ENCODE measurements at places on chromosomes 3 and 15.

- DNase-seq = no peak
Observed at GRCh38 chr15:67174446-67174845, 80.0 kb downstream of the AAGAB start.

- no peak for DNase-seq
Observed at GRCh38 chr3:151169262-151169947, 33.6 kb downstream of the GPR171 start.

DNA sequence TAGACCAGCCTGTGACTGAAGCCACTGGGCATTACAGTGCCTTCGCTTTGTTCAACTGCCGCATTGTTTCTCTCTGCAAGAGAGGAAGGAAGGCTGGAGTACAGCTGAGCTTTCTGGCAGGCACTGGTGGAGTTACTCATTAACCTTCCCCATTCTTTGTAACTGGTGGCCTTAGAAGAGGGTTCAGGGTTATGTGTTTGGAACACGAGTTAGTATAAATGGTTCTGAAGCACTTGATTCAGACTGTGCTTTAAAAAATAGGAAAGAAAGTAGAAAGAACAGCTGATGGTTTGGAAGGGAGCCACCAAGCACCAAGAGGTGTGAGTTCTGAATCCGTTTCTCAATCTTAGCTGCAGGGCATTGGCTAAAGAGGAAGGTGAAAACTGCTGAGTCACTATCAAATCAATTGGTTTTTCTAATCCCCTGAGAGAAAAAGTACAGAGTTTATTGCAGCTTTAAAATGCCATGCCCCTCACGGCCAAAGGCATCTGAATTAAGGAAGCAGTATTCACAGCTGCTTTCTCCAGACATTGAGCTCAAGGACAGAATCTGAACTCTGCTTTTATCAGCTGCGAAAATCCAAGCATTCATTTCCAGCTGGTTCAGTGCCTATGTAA lies 3.6 kb downstream of the HGD start:
- DNase-seq = no peak

DNA sequence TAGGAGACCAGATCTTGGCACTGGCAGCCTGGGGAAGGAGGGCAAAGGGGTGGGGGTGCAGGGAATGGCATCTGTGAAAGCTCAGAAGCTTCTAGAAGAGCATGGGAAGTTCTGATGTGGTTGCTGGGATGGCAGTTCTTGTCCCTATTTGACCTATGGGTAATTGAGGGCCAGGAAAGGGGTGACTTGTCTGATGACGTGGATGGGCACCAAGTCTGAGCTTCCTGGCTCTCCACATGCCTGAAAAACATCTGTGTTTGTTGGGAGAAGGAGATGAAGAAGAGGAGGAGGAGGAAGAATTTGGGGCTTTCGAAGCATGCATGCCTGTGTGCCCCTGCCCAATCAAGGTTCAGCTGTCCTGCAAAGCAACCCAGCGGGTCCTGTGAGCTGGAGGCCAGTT lies 158.8 kb downstream of the SMAD6 start:
- no peak for DNase-seq

DNA sequence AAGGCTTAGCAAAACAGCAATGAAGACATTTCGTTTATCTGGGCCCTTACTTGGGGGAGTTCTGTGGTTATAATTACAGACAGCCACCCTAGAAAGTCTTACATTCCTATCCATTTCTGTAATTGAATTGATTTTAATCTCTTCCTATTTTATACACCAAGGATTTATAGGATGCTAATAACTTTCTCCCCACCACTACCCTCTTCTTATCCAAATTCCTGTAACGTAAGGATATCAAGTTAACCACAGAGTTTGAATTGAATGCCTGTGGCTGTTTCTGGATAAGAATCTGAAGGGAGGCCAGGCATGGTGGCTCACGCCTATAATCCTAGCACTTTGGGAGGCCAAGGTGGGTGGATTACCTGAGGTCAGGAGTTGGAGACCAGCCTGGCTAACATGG lies 78.6 kb downstream of the MLH1 start:
- DNase-seq = no peak

DNA sequence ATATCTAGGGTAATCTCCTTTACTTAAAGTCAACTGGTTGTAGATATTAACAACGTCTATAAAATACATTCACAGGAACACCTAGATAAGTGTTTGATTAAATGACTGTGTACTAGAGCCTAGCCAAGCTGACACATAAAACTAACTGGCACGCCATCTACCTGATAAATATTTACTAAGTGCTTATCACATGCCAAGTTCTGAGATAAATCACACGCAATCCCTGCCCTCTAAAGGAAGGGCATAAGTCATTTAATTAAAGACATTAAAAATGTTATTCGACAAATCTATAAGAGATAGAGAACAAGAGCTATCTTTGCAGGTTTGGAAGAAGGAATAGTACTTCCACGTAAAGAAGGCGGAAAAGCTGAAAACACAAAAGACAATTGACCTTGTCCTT lies 11.1 kb upstream of the MB21D2 start:
- DNase-seq = no peak

DNA sequence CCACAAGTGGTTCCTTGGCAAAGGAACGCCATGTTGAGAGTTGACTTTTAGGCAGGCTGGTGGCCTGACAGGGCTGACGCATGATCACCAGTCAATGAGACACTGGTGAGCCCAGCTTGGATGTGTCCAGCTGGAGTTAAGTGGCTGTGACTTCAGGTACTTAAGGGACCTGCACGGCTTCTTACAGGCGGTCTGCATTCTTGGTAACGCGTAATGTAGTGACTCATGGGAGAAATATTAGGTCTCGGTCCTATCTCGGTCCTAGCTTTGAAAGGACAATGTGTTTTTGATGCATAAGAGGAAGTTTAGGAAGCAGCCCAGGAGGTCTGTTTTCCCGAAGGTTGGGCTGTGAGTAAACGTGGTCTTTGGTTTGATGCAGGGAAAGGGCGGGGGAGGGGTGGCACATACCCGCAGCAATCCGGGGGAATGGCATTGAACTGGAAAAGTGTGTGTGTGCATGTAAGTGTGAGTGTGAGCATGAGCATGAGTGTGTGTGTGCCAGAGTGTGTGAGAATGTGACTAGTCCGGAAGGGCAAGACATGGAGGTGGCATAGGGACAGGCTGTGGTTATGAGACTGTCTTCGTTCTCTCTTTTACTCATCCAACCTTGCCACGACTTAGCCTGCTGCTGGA lies 55.3 kb downstream of the FAM43A start:
- DNase-seq = no peak

- DNase-seq = no peak
Observed at GRCh38 chr3:116930786-116931185, 221.2 kb downstream of the TUSC7 start.

GRCh38 chr15:91632176-91632575 lies 221.3 kb upstream of the SLCO3A1 start:
- DNase-seq = no peak

DNA sequence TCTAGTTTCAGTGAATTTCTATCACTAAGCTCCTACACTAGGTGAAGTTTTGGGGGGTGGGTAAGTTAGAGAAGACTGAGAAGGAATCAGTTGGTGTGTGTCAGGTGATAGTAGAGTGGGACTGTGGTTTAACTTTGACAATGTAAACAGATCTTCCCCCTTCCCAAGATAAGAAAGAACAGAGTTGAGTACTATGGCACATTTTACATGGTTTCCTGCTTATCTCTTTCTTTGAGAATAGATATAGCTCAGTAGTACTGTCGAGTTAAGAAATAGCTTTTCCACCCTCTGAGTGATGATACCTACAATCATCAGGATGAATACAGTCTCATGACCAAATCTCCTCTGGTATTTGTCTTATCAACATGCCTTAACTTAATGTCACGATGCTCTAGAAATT lies 42.8 kb downstream of the GAP43 start:
- DNase-seq = no peak

DNA sequence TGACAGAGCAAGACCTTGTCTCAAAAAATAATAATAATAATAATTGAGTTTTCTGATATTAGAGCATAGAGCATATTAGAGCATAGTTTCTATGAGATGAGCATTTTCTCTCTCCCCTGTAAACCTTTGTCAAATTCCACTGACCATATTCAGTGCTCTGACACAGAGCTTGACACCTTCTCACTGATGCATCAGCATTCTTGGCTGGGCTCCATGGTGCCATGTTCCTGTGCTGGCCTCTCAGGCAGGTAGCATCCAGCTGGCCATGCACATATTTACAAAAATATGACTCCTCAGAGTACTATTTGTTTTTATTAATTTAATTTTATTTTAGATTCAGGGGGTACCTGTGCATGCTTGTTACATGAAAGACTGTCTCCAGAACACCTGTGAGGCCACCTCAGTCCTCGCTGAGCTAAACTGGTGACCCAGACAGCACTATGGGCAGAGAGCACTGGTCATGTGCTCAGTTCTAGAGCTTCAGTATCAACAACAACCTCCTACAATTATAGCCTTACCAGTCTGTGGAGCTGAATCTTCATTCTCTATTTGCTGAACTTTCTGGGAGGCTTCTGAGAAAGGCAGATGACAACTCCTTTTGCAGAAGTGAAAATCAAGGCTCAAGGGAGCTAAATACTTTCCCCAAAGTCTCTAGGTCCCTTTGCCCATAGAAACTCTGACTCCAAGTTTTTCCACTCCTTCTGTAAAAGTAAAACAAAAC lies 21.6 kb upstream of the SLC28A2 start:
- no peak for DNase-seq

GRCh38 chr3:136708333-136708985 lies 43.7 kb downstream of the STAG1 start:
- DNase-seq = no peak

DNA sequence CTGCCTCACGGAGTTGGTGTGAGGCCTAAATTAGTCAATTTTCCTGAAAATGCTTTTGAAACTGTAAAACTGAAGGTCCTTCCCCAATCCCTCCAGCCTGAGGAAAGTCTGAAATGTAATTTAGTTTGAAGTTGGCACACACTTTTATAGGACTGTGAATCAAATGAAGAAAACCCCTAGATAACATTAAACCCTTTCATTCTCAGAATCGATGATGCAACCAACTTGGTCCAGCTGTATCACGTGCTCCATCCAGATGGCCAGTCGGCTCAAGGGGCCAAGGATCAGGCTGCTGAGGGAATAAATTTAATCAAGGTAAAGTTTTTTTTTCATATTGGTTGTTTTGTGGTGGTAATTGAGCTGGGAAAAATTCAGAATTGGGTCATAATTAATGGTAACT lies 11.7 kb downstream of the MRPS22 start:
- DNase-seq = no peak

DNA sequence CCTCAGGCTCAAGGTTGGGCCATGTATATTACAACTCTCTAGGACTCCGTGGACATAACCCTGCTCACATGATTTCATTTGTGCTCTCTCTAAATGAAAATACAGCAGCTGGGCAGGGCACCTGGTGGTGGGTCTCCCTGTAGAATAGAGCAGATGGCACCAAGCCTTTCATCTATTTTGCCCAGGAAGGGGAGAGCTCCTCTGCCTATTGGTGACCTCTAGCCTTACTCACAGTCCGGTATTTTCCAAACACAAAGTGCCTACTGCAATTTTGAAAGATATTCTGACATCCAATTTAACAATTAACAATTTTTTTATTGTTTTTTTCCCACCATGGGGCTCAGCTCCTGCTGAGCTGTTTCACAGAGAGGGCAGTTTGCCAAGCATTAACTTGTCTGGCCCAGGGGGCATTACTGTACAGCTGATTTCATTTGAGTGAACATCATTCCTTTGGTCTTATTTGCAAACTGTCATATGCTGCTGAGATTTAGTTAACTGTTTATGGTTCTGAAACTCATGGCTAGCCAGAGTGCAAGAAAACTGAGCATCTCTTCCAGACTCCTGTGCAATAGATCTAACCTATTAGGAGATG lies 474.0 kb downstream of the EPHB1 start:
- no peak for DNase-seq
